ENCODE measurements at places on chromosomes 13 and 19.

- DNase-seq: no peak
These were observed 6.4 kb downstream of the ISYNA1 start for GRCh38 chr19:18431351-18432197.

DNA sequence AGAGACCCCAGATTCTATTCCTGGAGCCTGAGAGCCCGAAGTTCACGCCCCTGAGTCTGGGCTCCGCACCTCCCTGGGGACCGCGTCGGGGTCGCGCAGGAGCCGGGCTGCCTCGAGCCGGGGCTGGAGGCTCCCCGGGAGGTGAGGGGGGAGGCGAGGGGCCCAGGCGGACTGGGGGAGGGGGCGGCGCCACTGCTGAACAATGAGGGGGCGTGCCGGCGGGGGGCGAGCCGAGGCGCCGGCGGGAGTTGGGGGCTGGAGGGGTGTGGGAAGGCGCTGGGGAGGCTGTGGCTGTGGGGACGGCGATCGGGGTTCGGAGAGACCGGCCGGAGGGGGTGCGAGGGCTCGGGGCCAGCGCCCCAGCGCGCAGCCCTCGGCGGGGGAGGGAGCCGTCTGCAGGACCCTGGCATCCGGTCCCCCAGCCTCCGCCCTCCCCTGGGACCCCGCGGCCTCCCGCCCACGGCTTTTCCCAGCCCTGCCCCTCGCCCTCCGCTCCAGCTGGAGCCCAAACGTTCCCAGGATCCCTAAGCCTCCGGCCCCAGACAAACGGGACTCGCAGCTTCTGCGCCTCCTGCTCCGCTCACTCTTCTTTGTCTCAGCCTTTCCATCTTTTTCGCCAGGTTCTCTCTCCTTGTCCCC is 922 bp downstream of the PLEKHG2 start:
- DNase-seq: no peak

DNA sequence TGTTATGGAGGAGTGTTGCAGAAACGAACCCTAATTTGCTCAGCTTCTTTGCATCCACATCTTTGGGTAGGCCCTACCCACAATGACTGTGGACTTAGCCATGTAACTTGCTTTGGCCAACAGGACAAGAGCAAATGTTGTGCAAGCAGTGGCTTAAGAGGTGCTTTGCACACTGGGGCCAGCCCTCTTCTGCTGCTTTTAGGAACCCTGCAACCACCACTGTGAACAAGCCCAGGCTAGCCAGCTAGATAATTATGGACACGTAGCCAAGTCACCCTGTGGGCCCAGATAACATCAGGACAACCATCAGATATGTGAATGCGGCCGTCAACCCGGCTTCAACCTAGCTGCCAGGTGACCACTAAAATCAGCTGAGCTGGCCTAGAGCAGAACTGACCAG is 17.1 kb downstream of the C19orf47 start:
- DNase-seq: no peak

GRCh38 chr19:4576016-4576933 is 16.8 kb upstream of the SEMA6B start:
- peak; percentile 62 for DNase-seq

- no peak for DNase-seq
These were observed 8.0 kb downstream of the PDS5B start for GRCh38 chr13:32594157-32594738.

DNA sequence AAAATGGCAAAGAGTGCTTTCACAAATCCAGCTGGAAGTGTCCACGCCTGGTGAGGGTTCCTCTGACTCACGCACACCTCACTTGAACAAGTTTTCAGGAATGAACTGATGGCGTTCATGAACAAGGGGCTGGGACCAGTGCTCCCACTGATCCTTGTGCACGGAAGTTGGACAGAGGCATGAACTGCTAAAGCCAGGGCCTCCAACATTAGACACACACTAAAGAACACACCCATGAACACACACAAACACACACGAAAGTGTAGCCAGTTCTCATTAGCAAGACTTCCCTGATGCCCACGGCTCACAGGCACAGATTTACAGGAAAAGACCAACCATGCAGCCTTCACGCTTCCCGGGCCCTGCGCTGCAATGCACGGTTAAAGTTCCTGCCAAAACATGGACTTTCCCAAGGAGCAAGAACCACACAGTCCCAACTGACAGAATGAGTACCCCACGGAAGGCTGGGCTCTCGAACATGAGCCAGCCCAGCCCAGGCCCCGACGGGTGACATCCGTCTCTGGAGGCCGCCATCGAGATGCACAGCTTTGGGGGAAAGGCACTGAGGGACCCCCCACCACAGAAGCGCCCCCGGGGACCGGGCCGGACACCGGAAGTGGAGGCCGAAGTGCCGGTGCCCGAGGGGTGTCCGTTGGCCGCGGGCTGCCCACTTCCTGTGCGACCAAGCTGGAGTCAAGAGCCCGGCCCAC is 808 bp downstream of the DNMT1 start:
- peak; percentile 52 for DNase-seq

- DNase-seq: no peak
These were observed 19.4 kb downstream of the UFM1 start for GRCh38 chr13:38369058-38369457.

- DNase-seq: no peak
These were observed 35.7 kb downstream of the DZIP1 start for GRCh38 chr13:95608640-95609323.

DNA sequence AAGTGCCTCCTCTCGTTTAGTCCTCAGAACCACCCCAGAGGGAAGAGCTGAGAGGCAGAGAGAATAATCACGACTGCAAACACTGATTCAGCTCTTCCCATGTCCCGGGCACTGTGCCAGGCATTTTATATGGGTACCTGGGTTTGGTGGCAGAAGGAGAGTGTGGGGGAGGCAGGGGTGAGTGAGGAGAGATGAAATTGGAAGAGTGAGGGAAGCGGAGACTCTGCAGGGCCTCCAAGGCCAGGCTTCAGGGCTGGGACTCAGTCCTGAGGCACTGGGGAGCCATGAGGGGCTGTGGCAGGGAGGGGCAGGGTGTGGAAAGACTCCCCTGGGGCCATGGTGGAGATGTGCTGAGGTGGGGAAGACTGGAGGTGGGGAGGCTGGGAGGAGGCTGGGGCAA is 8.7 kb downstream of the SYNGR4 start:
- no peak for DNase-seq

GRCh38 chr13:22194106-22194805 is 523.4 kb downstream of the FGF9 start:
- DNase-seq: no peak

GRCh38 chr19:48608798-48609263 is 2.3 kb downstream of the SPACA4 start:
- peak; percentile 34 for DNase-seq

DNA sequence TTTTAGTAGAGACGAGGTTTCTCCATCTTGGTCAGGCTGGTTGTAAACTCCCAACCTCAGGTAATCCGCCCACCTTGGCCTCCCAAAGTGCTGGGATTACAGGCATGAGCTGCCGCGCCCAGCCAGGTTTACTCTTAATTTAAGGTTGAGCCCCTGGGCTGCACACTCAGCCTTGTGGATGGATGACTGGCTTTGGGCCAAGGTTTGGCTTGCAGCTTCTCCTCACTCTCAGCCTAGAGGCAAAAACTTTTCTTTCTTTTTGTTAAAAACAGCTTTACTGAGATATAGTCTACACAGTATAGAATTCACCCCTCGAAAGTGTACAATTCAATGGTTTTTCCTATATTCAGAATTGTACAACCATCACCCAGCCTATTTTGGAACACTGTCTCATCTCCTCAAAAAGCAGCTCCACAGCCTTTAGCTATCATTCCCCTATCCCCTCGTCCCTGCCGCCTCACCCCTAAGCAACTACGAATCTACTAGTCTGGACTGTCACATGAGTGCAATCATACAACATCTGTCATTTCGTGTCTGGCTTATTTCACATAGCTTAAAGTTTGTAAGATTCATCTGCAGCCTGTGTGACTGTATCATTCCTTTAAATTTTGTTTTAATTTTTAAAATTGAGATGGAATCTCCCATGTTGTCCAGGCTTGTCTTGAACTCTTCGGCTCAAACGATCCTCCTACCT is 14.5 kb upstream of the TSPAN16 start:
- DNase-seq: no peak

Data from SW 1271 (cell line).